ENCODE measurements at places on chromosomes 12 and 14. TPM values are rescaled to one million over a fixed set of nuclear protein-coding genes. Genes with fewer than 3 reads are reported as not detected.

SPSB2 gene
- total RNA-seq: 25.3 TPM

OR5AU1 gene
- not detected for total RNA-seq

AMIGO2 gene
- 17.7 TPM for total RNA-seq

MDM1 gene
- total RNA-seq: 14.9 TPM

MGAT4C gene
- total RNA-seq: 4.1 TPM

LRP1-AS gene
- not detected for total RNA-seq

KIF5A gene
- 0.21 TPM for total RNA-seq

WNT5B gene
- 12.6 TPM for total RNA-seq

CPNE6 gene
- not detected for total RNA-seq

HIF1A gene
- total RNA-seq: 291 TPM

ACRBP gene
- 6.1 TPM for total RNA-seq

- peak overlapping the region; percentile 68 for H3K27ac ChIP-seq
- DNase-seq: no peak
- peaks cover 16% of the 10 kb centered on the region for H3K36me3 ChIP-seq
- no peak overlapping the region for H3K4me3 ChIP-seq
Observed at GRCh38 chr12:12474931-12475795, 87.5 kb downstream of the DUSP16 start.

DNA sequence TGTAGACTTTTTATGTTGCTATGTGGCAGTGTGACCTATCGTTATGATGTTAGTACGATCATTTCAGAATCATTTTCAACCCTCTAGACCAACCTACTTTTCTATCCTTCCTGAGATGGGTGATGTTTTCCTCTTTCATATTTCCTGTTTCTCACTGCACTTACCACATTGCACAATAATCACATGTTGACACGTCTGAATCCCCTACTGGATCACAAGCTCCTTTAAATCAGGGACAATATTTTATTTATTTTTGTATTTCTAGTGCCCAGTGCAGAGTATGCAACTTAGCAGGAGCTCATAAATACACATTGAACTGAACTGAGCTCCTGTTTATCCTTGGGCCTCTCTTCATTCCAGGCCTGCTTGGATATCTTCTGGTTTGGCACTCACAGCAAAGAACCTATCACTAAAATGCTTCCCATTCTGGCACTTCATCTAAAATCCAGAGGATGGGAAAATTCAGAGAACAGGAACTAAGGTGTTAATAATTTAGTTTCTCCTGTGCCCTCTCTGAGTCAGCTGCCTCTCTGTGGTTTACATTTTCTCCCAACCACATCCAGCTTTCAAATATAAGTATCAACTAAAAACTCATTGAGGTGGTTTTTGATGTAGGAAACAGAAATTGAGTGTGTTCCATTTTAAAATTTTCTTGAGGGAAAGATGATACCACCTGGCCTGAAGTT is 69.4 kb upstream of the DYRK2 start:
- no peaks in the 10 kb centered on the region for H3K27me3 ChIP-seq
- H3K36me3 ChIP-seq: no peaks in the 10 kb centered on the region
- H3K27ac ChIP-seq: no peak overlapping the region
- no peaks in the 10 kb centered on the region for H3K4me1 ChIP-seq

- H3K27ac ChIP-seq: no peak overlapping the region
- H3K36me3 ChIP-seq: no peaks in the 10 kb centered on the region
- no peak overlapping the region for H3K4me3 ChIP-seq
- H3K27me3 ChIP-seq: no peaks in the 10 kb centered on the region
- no peak for DNase-seq
- H3K4me1 ChIP-seq: no peaks in the 10 kb centered on the region
Observed at GRCh38 chr14:33509454-33509853, 441.4 kb downstream of the EGLN3 start.

DNA sequence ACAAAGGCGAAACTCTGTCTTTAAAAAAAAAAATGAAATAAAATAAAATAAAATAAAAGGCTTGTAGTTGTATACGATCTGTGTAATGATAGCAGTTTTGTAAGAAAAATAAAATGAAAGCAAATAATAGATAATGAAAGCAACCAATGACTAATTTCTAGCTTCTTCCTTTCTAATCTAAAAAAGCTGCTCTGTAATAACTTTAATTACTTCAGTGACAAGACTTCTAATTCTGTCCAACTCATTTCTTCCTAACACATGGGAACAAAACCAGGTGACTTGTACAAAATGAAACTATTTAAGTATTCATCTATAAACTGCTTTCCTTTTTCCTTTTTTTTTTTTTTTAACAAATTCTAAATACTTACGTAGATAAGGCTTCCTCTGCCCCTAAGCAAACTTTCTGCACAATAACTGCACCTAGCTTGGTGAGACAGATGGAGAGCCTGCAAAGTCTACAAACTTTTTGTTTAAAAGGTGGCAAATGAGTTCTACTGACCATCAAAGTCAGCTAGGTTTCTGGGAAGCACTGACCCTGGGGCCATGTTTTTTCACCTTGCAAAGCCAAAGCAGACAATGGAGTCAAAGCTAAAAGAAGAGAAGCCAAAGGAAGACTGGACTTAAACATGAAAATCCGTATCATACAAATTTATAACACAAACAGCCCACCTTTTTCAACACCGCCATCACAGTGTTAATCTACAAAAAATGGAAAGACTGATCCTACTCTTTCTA is 28.2 kb downstream of the DENND5B start:
- H3K27ac ChIP-seq: no peak overlapping the region
- no peaks in the 10 kb centered on the region for H3K4me1 ChIP-seq
- DNase-seq: no peak
- H3K27me3 ChIP-seq: no peaks in the 10 kb centered on the region

- no peaks in the 10 kb centered on the region for H3K4me1 ChIP-seq
- H3K27me3 ChIP-seq: no peaks in the 10 kb centered on the region
- DNase-seq: peak; percentile 68
- no peak overlapping the region for H3K27ac ChIP-seq
Observed at GRCh38 chr14:83463500-83464098, 1929.9 kb upstream of the SEL1L start.

- H3K36me3 ChIP-seq: no peaks in the 10 kb centered on the region
- peaks cover 7% of the 10 kb centered on the region for H3K4me1 ChIP-seq
- H3K27me3 ChIP-seq: no peaks in the 10 kb centered on the region
- no peak overlapping the region for H3K27ac ChIP-seq
- no peak overlapping the region for H3K4me3 ChIP-seq
Observed at GRCh38 chr14:94646481-94646880, 34.3 kb downstream of the SERPINA3 start.

GRCh38 chr14:89571491-89571890 is 154.5 kb upstream of the FOXN3 start:
- H3K4me3 ChIP-seq: no peak overlapping the region
- peaks cover 17% of the 10 kb centered on the region for H3K4me1 ChIP-seq
- H3K27ac ChIP-seq: no peak overlapping the region
- no peak for DNase-seq
- no peaks in the 10 kb centered on the region for H3K36me3 ChIP-seq

DNA sequence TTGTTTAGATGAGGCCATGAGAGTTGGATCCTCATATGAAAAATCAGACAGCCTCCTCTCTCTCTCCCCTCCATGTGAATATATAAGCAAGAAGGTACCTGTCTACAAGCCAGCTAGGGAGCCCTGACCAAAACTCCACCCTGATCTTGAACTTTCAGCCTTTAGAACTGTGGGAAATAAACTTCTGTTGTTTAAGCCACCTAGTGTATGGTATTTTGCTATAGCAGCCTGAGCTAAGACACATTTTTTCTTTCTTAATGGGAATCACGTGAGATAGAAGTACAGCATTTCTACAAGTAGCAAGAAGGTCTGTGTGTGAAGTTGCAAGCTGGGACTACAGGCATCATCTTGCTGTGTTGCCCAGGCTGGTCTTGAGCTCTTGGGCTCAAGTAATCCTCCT is 16.3 kb upstream of the ABHD12B start:
- peaks cover 2% of the 10 kb centered on the region for H3K4me1 ChIP-seq
- no peak overlapping the region for H3K27ac ChIP-seq
- no peaks in the 10 kb centered on the region for H3K36me3 ChIP-seq
- DNase-seq: no peak

GRCh38 chr12:48996794-48997718 is 2.1 kb downstream of the DDN start:
- peaks cover 52% of the 10 kb centered on the region for H3K27me3 ChIP-seq
- peak; percentile 79 for DNase-seq
- peak overlapping the region; percentile 20 for H3K4me3 ChIP-seq
- H3K27ac ChIP-seq: no peak overlapping the region
- no peaks in the 10 kb centered on the region for H3K36me3 ChIP-seq

GRCh38 chr14:23085458-23085857 is 9.5 kb downstream of the ACIN1 start:
- no peaks in the 10 kb centered on the region for H3K27me3 ChIP-seq
- no peak for DNase-seq
- no peak overlapping the region for H3K27ac ChIP-seq
- peaks cover 64% of the 10 kb centered on the region for H3K36me3 ChIP-seq

DNA sequence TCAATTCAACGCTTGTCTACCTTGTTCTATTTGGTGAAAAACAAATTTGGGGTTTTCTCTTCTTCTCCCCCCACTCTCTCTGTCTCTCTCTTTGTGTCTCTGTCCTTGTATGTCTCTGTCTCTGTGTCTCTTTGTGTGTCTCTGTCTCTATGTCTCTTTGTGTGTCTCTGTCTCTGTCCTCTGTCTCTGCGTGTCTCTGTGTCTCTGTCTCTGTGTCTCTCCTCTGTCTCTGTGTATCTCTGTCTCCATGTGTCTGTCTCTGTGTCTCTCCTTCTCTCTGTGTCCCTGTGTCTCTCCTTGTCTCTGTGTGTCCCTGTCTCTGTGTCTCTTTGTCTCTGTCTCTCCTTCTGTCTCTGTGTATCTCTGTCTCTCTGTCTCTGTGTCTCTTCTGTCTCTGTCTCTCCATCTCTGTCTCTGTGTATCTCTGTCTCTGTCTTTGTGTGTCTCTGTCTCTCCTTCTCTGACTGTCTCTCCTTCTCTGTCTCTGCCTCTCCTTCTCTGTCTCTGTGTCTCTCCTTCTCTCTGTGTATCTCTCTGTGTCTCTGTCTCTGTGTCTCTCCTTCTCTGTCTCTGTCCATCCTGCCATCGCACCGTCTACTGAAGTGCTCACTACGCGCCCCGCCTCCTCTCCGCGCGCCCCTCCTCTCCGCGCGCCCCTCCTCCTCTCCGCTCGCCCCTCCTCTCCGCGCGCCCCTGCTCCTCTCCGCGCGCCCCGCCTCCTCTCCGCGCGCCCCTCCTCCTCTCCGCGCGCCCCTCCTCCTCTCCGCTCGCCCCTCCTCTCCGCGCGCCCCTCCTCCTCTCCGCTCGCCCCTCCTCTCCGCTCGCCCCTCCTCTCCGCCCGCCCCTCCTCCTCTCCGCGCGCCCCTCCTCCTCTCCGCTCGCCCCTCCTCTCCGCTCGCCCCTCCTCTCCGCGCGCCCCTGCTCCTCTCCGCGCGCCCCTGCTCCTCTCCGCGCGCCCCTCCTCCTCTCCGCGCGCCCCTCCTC is 12.8 kb downstream of the LRCOL1 start:
- DNase-seq: peak; percentile 51
- H3K27me3 ChIP-seq: no peaks in the 10 kb centered on the region
- H3K27ac ChIP-seq: no peak overlapping the region

DNA sequence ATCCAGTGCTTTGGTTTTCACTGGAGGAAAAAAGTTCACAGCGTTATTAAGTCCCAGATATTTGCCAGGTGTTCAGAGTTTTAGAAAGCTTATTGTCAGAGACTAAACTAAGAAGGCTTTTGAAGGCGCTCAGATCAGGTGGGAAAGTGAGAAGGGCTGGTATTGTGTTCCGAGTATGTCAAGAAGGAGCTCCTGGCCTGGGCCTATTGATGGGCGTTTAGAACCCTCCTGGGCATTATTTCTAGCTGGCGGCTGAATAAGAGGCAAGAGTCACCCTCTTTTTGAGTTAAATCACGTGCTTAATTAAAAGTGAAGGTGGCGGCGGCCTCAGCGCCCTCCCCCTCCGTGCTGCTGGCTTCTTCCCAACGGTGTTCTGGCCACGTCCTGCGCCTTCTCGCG is 20.9 kb upstream of the GNS start:
- H3K27ac ChIP-seq: peak overlapping the region; percentile 43
- H3K4me1 ChIP-seq: peaks cover 3% of the 10 kb centered on the region
- peaks cover 36% of the 10 kb centered on the region for H3K27me3 ChIP-seq
- peak overlapping the region; percentile 62 for H3K4me3 ChIP-seq
- no peaks in the 10 kb centered on the region for H3K36me3 ChIP-seq
- no peak for DNase-seq

DNA sequence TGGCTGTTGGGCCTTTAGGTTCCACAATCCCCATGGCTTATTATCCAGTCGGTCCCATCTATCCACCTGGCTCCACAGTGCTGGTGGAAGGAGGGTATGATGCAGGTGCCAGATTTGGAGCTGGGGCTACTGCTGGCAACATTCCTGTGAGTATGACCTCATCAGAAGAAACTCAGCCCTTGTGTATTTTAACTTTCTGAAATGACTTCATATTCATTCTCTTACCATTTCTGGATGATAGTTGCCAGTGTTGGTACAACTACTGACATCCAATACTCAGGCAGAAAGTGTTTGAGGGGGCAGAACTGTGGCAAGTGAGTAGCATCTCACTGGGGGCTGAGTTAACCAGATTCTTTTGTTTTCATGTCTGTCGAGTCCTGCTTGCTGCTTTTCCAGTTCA is 2.3 kb downstream of the DAZAP2 start:
- no peak for DNase-seq
- H3K27me3 ChIP-seq: no peaks in the 10 kb centered on the region
- H3K27ac ChIP-seq: no peak overlapping the region
- peaks cover 29% of the 10 kb centered on the region for H3K36me3 ChIP-seq
- H3K4me1 ChIP-seq: peaks cover 9% of the 10 kb centered on the region
- H3K4me3 ChIP-seq: no peak overlapping the region

DNA sequence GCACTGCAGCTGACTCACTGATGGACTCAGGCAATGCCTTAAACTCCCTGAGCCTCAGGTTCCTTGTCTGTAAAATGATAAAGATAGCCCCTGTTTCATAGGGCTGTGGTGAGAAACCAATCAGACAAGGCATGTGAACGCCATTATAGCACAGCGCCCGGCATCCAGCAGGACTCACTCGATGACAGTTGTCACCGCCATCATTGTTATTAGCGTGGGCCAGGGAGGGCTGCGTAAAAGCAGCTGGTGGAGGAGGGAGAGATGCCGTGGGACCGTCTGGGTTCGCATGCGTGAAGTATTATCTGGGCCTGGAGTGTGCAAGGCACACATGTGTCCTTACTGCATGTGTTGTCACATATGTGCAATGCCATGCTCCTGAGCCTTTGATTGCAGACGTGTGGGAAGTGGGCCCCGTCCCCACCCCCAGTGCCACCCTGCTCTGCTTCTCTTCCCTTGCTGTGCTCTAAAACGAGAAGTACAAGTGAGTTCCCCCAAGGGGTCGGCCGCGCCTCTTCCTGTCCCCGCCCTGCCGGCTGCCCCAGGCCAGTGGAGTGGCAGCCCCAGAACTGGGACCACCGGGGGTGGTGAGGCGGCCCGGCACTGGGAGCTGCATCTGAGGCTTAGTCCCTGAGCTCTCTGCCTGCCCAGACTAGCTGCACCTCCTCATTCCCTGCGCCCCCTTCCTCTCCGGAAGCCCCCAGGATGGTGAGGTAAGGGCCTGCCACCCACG is at the start of gene PTPN6:
Gene PTPN6, plus strand, starts transcription at position 546 of the 730 bp plus-strand sequence. Its CDS starts 157 bp downstream, at position 703.
- H3K4me3 ChIP-seq: peak within 1 kb of the TSS; percentile 40
- no peak for DNase-seq
- H3K4me1 ChIP-seq: no peaks in the 10 kb centered on the region
- H3K27ac ChIP-seq: no peak within 1 kb of the TSS
- H3K36me3 ChIP-seq: peaks cover 7% of the 10 kb centered on the region

GRCh38 chr12:102459314-102459713 is 21.0 kb downstream of the IGF1 start:
- no peaks in the 10 kb centered on the region for H3K36me3 ChIP-seq
- no peak overlapping the region for H3K4me3 ChIP-seq
- no peak overlapping the region for H3K27ac ChIP-seq
- peaks cover 21% of the 10 kb centered on the region for H3K4me1 ChIP-seq

Data from lung (tissue), 17 donors.